ENCODE measurements at places on chromosomes 7 and 10. TPM values are rescaled to one million over a fixed set of nuclear protein-coding genes. Genes with fewer than 3 reads are reported as not detected.

UBTD1 gene
- total RNA-seq: 35.2 TPM

ST8SIA6 gene
- 0.09 TPM for total RNA-seq

OPTN gene
- total RNA-seq: 107 TPM

DKK1 gene
- 123 TPM for total RNA-seq

ZP3 gene
- 0.63 TPM for total RNA-seq

Measured in fibroblast of the aortic adventitia (primary cell).